Omental fat pad (tissue), 4 donors: ENCODE measurements at places on chromosomes 2 and 18.

GRCh38 chr2:135999899-136000298, 14.5 kb upstream of the DARS1 start:
- DNase-seq = no peak

GRCh38 chr18:2680216-2680792, 24.8 kb downstream of the SMCHD1 start:
- no peak for DNase-seq

DNA sequence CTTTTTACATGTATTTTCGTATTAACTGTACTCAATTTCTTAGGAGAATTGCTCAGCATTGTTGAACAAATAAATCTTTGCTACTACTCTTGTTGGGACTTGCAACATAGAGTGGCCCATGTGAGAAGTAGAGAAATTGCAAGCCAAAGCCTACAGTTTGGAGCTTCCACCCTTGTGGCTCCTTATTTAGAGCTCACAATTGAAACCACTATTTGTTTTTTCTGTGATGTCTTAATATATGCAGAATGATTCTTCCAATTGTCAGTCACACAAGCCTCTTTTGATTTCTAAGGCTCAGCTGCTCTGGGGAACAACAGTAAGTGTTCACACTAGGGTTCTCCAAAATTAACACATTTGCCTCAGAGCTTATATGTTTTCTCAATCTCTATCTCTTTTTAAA, 60.2 kb upstream of the GALNT13 start:
- no peak for DNase-seq

DNA sequence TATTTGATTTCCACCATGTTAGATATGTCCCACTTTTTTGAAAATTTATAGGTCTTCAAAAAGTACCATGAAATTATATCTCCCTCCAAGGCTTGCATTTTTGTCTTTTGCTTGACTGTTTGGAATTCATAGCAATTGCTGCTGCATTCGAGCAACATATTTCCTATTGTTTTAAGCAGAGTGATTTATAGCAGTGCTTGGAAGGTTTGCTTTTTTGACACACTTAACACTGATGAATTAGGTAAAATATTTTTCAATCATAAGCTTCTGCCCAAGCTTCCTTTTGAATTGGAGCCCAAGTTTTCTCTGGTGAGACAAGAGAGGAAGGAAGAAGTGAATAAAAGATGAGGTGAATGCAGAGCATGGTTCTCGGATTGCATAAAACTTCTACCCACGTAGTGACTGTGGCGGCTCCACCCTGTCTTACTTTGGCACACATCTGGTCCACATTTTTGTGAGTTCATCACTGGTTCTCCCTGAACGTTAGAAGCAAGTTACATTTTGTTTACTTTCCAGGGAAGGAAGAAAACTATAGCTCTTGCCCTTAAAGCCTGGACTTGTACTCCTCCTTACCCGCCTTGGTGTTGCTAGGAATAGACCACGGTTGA, 667.0 kb downstream of the TSN start:
- no peak for DNase-seq

GRCh38 chr2:99382143-99382542, 45.0 kb downstream of the EIF5B start:
- DNase-seq = no peak

- DNase-seq = no peak
Observed at GRCh38 chr2:106841886-106842645, 43.9 kb downstream of the ST6GAL2 start.

DNA sequence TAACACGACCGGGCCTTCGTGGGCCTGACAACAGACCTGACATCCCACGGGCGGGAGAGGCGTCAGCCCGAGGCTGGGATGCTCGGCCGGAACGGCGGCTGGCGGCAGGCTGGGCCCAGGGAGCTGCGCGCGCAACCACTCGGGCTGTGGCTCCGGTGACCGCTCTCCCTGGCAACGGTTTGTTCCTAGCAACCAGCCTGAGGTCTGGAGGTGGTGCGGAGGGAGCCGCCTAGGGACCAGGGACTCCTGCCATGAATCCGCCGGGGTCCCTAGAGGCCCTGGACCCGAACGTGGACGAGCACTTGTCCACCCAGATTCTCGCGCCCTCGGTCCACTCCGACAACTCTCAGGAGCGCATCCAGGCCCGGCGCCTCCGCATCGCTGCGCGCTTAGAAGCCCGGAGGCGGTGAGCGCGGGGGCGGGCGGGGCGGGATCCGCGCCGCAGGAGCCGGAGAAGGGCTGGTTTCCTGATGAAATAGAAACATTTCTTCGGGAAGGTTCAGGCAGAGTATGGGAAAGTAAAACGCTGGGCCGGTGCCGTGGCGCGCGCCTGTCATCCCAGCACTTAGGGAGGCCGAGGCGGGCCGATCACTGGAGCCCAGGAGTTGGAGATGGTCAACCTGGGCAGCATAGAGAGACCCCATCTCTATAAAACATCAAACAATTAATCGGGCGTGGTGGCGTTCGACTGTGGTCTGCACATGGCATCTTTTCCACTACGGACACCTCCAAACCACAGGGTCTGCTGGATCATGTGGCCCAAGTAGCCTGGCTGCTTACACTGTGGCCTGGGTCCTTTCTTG, at the start of gene DRC1:
Gene DRC1 (plus strand): TSS at position 182 of the 803 bp plus-strand sequence. CDS start 70 bp downstream, at position 252.
- DNase-seq = no peak

DNA sequence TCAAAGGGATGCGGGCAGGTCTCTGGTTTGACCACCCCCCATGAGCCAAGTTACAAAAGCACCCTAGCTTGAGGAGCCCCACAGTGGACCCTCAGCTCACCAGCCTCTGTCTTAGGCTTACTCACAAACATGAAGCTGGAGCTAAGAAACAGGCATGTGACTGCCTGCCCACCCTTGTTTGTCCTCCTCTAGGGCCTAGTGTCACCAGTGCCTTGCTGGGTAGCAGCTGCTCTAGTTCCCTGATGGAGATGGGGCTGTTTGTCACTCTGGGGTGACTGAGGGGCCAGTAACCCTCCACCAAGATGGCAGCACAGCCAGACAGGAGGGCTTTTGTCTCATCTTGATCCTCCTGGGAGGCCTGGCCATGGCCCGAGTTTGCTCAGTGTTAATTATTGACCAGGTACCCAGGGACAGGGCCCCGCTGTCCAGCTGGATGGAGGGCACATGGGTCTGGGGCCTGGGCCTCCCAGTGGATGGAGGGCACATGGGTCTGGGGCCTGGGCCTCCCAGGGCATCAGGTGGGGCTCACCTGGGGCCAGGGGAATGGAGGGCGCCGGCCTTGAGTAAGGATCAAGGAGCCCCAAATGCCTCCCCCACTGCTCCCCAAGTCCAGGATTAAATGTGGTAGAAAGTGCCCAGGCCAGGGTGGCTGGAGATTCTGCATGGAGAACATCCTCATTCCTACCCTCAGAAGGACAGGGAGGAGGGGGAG, 185.9 kb upstream of the HAAO start:
- no peak for DNase-seq

- no peak for DNase-seq
Observed at GRCh38 chr2:176642074-176642473, 372.8 kb downstream of the MTX2 start.

GRCh38 chr2:209305746-209306196, 118.1 kb upstream of the MAP2 start:
- DNase-seq = no peak

GRCh38 chr2:223057569-223057968, 5.6 kb downstream of the KCNE4 start:
- DNase-seq = no peak

- no peak for DNase-seq
Observed at GRCh38 chr18:59233017-59233410, 13.1 kb downstream of the GRP start.

- no peak for DNase-seq
Observed at GRCh38 chr18:1017227-1018058, 112.8 kb downstream of the ADCYAP1 start.

DNA sequence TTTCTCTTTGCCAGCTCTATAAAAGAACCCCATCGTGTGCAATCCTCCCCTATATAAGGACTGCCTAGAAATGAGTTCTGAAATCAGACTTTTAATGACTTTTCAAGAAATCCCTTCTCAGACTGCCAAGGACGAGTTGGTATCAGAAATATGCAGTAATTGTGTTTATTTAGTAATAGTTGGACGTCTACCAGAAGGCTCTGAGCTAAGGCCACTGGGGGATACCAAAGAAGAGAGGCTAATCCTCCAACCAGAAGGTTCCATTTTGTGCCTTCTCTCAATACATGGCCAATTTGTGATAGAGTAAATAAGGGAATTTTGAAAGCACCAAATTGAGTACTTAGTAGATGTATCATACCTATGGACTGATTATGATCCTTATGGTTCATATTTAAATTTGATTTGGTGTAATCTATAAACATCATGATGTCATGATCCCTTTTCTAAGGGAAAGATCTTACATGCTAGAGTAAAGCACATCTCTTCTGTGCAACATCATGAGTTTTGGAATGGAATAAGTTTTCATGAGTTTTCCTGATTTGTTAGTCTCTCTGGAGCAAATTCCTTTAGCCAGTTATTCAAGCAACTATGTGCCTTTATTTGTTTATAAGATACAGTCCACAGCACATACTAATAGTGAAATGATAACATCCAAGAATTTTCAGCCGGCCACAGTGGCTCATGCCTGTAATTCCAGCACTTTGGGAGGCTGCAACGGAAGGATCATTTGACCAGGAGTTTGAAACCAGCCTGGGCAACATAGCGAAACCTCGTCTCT, 82.2 kb upstream of the LTBP1 start:
- no peak for DNase-seq

DNA sequence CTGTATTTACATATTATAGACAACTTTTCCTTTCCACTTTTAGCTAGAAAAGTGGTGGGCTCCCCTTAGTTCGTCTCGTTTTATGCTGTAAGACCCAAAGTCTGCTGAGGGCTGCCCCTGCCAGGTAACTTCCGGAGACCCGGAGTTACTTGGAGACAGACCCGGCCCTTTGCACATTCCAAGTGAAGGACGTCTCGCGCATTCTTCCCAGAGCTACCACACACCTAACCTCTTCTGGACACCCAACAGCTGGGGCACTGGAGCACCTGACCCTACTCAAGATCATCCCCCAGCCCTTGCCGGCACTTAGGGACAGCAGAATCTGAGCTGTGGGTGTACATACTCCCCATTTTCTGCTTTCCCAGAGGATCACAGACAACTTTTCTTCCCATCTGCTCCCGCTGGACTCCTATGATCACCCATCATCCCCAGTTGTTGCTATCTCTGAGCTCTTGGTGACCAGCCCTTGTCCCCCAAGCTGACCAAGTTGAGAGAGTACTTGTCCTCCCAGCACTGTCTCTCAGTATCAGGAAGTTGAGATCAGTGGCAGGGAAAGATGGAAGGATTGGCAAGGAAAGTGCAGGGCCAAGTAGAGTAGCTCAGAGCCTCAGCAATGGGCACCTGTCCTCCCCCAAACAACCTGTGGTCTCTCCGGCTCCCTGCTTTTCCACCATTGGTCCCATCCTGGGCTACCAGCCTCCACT, 8.4 kb upstream of the SATB2 start:
- no peak for DNase-seq

GRCh38 chr18:31487246-31488015, 10.5 kb upstream of the DSG2 start:
- DNase-seq = no peak

DNA sequence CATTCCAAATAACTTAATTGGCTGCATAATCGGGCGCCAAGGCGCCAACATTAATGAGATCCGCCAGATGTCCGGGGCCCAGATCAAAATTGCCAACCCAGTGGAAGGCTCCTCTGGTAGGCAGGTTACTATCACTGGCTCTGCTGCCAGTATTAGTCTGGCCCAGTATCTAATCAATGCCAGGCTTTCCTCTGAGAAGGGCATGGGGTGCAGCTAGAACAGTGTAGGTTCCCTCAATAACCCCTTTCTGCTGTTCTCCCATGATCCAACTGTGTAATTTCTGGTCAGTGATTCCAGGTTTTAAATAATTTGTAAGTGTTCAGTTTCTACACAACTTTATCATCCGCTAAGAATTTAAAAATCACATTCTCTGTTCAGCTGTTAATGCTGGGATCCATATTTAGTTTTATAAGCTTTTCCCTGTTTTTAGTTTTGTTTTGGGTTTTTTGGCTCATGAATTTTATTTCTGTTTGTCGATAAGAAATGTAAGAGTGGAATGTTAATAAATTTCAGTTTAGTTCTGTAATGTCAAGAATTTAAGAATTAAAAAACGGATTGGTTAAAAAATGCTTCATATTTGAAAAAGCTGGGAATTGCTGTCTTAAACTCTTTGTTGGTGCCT, 1.4 kb downstream of the PCBP1 start:
- no peak for DNase-seq

GRCh38 chr2:158498043-158498748, 41.4 kb downstream of the PKP4 start:
- DNase-seq = no peak

GRCh38 chr18:66160007-66160406, 409.2 kb downstream of the CDH7 start:
- no peak for DNase-seq

- DNase-seq = no peak
Observed at GRCh38 chr18:31246460-31246859, 71.5 kb upstream of the DSG1 start.

DNA sequence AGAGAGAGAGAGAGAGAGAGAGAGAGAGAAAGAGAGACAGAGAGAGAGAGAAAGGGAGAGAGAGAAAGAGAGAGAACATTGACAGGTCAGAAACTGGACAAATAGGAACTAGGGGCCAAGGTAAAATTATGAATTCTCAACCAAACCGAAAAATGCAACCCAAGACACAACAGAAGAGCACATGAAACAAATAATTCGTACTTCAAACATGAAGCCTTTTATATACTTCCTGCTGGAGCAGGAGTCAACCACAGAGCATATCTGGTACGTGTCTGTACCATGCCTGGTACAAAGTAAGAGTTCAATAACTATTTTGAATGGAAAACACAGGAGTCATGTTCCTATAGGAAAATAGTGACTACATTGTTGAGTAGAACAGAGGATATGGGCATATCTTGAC, 6.5 kb upstream of the VPS54 start:
- DNase-seq = no peak

- no peak for DNase-seq
Observed at GRCh38 chr2:197071213-197071612, 144.7 kb upstream of the PGAP1 start.

DNA sequence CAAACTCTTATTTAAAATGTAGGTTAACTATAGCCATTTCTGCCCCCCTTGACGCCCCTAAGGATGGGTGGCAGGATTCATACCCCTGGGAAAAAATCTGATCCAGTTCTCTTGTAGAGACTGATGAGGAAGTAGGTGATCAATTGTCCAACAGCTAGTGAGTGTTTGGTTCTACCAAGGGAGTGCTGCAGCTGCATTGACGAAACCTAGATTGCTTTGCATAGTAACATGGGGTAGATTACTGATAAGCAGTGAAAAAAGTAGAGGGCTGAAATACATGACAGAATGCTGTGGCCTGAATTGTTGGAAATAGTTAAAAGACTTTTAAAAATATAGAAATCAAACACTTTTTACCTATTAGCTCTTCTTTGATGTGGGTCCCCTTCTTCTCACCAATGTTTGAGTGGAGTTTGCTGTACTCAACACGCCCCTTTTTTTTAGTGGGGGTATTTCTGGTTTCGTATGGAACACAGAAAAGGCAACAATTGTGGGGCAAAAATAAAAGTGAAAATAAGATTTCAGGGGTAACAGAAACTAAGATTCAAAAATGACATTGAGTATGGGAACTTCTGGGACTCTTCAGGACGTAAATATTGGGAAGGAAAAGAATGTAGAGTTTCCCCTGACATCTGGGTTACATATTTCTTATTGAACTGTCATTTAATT, 66.2 kb downstream of the MAIP1 start:
- DNase-seq = no peak

GRCh38 chr2:180520206-180520605, 460.2 kb upstream of the UBE2E3 start:
- no peak for DNase-seq

- no peak for DNase-seq
Observed at GRCh38 chr2:147862859-147863516, 18.2 kb downstream of the ACVR2A start.
